ENCODE measurements at places on chromosomes 11 and 22. TPM values are rescaled to one million over a fixed set of nuclear protein-coding genes. Genes with fewer than 3 reads are reported as not detected.

KRTAP5-1 gene
- total RNA-seq: not detected

PCNX3 gene
- 66.4 TPM for total RNA-seq

LRP4 gene
- not detected for total RNA-seq

PGA5 gene
- not detected for total RNA-seq

GRAP2 gene
- 157 TPM for total RNA-seq

APOBEC3F gene
- 39.6 TPM for total RNA-seq

FGF3 gene
- total RNA-seq: not detected

SYT12 gene
- not detected for total RNA-seq

OR4D10 gene
- not detected for total RNA-seq

GRK3 gene
- 36.0 TPM for total RNA-seq

C11orf16 gene
- not detected for total RNA-seq

CCDC73 gene
- total RNA-seq: not detected

RAB39A gene
- total RNA-seq: 0.12 TPM

SHANK3 gene
- total RNA-seq: not detected

MMP27 gene
- not detected for total RNA-seq

MS4A15 gene
- not detected for total RNA-seq

GLYATL1 gene
- total RNA-seq: not detected

MMP3 gene
- total RNA-seq: not detected

RAG2 gene
- total RNA-seq: not detected

LMNTD2 gene
- 1.7 TPM for total RNA-seq

MRGPRF gene
- not detected for total RNA-seq

IGSF22 gene
- total RNA-seq: 0.85 TPM

KDM4E gene
- total RNA-seq: not detected

NEFH gene
- total RNA-seq: 3.1 TPM

TRIM48 gene
- total RNA-seq: not detected

All from T-helper 1 cell treated with Interleukin-12 subunit alpha and Interleukin-12 subunit beta and Interleukin-4 antibody, amounts not matched to agents 30 ng/mL and 1 ng/mL, for 36 hours (primary cell).